ENCODE measurements at places on chromosomes 11 and 22.
A peak's percentile ranks its signal among the peaks of the same experiment; 100 is the strongest.

DNA sequence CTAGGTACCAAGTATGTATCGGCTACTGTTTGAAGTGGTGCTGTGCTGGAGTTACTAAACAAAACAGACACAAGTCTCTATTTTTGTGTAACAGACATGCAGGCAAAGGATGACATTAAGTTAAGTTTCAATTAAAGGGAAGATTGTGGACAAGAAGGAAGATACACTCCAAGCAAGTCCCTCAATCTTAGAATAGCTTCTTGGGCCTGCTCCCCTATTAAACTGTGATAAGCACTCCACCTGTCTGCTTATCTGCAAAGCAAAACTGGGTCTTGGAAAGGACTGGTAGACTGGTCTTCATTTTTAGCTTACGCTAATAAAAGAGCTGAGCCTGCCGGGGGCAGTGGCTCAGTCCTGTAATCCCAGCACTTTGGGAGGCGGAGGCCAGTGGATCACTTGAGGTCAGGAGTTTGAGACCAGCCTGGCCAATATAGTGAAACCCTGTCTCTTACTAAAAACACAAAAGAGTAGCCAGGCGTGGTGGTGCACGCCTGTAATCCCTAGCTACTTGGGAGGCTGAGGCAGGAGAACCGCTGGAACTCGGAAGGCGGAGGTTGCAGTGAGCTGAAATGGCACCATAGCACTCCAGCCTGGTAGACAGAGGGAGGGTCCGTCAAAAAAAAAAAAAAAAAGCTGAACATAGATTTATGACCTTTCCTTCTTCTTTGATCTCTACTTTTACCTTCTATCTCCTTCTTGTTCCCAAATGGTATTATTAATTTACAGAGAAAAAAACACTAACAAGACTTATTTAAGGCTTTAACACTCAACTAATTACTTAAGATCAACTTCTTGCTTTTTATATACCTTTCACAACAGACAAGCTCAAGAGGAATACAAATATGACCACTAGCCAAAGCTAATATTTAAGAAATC is 4.1 kb downstream of the DDX17 start:
- DNase-seq = no peak

DNA sequence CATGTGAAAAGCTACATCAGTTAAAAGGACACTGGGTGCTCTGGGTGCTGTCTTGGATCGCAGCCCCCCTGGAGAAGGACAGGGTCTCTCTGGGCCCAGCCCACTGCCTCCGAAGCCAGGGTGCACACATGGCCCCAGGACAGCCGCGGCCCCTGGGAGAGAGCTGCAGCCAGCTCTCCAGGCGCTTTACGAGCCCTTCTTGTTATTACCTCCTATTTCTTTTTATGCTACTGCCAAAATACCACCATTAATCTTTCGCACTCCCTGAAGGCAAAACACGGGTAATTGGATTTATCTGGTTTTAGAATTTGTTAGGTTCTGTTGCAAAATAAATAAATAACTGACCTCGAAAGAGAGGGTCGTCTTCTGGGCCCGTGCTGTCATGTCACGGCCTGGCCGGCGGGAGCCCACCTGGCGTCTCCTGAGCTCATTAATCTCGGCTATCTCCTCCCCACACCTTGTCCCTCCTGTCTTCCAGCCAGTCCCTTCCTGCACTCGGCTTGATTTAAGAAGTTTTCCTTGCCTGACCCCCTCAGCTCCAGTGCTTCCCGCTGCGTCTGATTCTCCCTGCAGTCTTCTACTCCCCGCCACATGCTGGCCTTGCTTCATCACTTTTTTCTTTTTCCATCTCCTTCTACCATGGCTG is 611.7 kb downstream of the OPCML start:
- no peak for DNase-seq

DNA sequence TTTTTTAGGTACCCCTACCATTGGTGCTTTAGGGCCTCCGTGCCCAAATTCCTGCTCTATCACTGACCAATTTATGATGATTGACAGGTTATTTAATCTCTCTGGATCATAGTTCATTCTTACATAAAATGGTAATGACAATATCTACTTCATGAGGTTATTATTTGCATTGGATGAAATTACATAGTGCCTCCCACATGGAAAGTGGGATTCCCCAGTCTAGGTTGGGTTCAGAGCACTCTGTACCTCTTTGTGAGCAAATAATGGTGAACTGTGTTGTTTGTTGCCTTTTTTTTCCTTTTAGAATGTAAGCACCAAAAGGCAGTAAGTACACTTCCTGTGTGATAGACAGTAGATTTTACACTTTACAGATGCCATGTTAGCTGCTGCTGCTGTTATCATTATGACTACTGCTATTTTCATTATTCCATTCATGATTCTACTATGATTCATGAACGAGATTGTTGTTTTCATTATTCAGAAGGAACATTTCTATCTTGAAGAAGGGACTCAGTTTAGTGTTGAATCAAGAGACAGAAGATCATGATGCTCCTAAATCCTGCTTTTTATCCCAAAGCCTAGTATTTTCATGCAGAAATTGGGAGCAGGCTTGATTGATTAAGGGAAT is 100.8 kb downstream of the ALX4 start:
- DNase-seq = peak; percentile 25

DNA sequence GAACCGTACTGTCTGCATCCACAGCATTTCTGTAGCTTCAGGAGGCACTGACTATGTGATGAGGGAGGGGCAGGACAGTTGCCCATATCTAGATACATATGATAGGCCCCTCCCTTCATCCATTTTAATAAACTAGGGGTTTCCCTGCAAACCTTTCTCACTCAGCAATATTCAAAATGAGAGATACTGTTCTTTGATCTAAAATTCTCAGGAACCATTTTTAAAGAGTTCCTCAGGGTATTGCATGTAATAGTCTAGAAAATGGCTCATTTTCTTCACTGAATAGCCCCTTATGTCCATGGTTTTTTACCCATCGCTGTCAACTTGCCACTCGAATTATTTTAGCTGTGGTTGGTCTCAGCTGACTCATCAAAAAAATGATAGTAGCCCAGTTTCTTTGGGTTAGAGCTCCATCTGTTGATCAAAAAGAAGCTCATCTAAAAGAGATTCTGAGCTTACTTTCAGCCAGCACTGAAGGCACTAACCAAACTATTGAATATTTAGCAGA is 37.0 kb upstream of the DNAJB7 start:
- DNase-seq = peak; percentile 68

- peak; percentile 27 for DNase-seq
Observed at GRCh38 chr11:1054143-1055108, 17.9 kb upstream of the MUC6 start.

- DNase-seq = no peak
Observed at GRCh38 chr11:27227736-27228135, 135.3 kb downstream of the CCDC34 start.

All from fibroblast of mammary gland (primary cell).